ENCODE measurements at places on chromosomes 4 and X.

- DNase-seq = no peak
These were observed 15.3 kb downstream of the PPARGC1A start for GRCh38 chr4:23874536-23874901.

GRCh38 chr4:17722356-17722700, 59.1 kb downstream of the FAM184B start:
- DNase-seq = no peak

GRCh38 chr4:39083164-39083563, 21.1 kb downstream of the KLHL5 start:
- no peak for DNase-seq

DNA sequence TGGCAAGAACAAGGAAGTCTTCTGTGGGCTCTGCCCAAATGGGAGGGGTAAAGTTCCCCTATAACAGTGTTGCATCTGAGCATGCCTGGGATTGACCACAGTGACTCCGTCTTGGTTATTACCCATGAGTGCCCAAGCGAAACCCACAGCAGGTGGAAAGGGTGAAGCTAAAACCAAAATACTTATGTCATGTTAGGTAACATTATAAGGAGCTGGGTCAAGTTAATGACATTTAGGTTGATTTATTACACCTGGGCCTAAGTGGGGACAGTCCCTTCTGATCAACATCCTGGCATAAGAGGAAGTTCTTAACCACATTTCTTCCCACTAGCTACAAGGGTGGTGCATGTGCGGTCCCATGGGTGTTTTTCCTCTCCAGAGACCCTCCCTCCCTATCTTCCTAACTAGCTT, 1.3 kb upstream of the ZNF732 start:
- no peak for DNase-seq

GRCh38 chrX:65508851-65509250, 25.7 kb downstream of the LAS1L start:
- DNase-seq = no peak
